ENCODE measurements at places on chromosomes 11 and 22.

GRCh38 chr11:117523680-117524079 is 196.0 kb downstream of the CEP164 start:
- no peak for DNase-seq

GRCh38 chr22:27075891-27076290 is 418.5 kb downstream of the MIAT start:
- no peak for DNase-seq

DNA sequence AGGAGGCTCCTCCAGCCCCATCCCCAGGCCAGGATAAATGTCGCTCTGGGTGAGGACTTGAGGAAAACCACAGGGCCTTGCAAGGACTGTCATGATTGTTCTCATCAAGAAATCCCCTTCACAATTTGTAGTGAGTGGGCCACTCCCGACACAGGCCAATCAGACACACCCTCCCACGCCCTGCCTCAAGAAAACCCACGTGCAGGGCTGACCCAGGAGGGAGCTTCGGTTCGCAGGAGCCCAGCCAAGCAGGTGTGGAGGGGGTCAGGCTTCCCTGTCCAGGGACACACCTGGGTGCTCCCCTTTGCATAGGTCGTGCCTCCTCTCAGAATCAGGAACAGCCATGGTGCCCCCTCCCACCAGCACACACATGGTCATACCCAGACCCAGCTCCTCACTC is 43.2 kb downstream of the SHANK2 start:
- DNase-seq = no peak

DNA sequence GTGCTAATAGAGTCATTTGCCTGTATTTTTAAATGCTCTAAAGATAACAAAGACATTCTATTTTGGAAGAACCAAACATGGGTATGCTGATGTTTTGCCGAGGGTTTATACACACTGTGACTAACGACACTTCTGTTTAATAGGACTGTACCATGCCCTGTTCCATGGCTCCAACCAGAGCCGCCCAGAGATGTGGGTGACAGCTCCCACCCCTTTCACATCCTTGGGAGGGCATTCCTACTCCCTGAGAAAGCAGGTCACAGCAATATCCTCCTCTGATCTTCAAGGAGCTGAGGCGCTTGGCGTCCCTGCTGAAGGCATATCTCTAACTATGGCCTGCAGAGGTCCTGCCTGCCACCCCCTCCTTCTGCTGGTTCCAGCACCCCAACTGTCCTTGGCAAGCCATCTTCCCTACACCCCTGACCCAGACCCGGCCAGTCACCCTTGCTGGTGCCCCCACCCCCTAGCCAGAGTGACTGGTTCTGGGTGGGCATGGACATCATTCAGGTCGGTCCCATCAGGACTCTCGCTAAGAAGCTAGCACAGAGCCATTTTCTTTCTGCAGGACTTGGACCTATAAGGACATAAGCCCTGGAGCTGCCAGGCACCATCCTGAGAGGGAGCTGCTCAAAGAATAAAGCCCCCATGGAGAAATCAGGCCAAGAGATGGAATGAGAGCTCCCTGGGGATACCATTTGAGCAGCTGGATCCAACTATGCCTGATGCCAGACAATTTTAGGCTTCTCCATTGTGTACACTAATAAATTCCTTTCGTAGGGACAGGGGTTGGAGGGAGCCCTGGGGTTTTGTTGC is 381.3 kb downstream of the CTTN start:
- no peak for DNase-seq

GRCh38 chr11:107702723-107703122 is 9.1 kb downstream of the SLN start:
- no peak for DNase-seq

Measured in NCI-H1417 treated with DMSO at 0.1 percent for 48 hours (cell line).